Daoy (cell line): ENCODE measurements at places on chromosomes 11 and 22.
A peak's percentile ranks its signal among the peaks of the same experiment; 100 is the strongest.

DNA sequence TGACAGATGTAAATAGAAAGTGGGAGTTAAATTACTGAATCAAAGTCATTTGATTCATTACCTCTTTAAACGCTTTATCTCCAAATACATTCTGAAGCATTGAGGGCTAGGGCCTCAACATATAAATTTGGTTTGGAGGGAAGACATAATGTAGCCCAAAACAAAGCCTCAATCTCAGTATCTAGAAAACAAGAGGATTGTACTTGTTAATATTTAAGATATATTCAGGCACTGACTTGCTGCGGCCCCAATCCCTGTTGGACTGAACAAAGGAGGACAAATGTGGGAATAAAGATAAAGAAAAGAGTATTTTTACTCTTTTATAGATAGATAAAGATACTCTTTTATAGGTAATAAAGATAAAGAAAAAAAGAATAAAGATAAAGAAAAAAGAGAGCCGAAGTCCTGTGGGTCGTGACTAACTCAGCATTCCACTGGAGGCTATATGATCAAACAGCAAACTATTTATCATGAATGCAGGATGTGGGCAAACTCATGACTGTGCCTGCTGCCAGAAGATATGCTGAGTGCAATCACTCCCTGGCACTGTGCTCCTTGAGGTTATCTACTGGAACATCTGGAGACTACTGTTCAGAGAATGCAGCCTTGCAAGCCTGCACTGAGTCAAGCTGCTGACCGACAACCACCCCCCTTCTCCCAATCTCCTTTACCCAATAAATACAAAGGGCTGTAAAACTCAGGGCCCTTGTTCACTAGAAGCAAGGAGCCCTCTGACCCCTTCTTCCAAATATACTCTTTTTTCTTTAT lies 6.9 kb downstream of the OR10V1 start:
- peak; percentile 81 for DNase-seq

- DNase-seq: no peak
These were observed 10.0 kb downstream of the SIK2 start for GRCh38 chr11:111612224-111612623.

GRCh38 chr11:116885951-116886655 lies 48.7 kb upstream of the APOA1 start:
- DNase-seq: no peak

- peak; percentile 95 for DNase-seq
These were observed 119.9 kb downstream of the CTTN start for GRCh38 chr11:70517988-70518907.

DNA sequence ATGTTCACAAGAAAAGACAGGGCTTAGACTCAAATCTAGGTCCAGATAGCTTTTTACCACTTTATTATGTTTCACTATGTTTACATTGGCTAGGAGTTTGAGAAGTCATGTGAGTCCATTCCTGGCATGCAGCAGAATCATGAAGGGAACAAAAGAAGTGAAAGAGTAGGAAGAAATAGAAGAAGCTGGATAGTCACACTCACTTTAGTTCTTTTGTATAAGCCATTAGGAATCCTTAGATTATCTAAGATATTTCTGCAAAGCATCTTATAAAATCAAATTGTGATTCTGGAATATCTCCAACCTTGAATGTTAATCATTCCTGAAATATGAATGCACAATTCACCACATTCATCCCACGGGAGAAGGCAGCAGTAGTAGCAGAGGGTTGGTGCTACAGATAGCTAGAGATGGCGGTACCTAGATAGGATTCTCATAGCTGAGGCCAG lies 31.9 kb downstream of the MAML2 start:
- peak; percentile 57 for DNase-seq

DNA sequence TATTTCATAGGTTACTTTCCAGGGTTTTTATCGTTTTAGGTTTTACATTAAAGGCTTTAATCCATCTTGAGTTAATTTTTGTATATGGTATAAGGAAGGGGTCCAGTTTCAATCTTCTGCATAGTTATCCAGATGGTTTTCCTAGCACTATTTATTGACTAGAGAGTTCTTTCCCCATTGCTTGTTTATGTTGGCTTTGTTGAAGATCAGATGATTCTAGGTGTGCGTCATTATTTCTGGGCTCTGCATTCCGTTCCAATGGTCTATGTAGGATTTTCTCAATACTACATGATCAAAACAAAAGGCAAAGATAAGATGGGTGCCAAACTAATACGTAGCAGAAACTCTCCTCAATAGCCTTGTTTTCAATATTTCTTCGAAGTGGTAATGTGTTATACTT lies 14.3 kb upstream of the RIC3 start:
- no peak for DNase-seq

DNA sequence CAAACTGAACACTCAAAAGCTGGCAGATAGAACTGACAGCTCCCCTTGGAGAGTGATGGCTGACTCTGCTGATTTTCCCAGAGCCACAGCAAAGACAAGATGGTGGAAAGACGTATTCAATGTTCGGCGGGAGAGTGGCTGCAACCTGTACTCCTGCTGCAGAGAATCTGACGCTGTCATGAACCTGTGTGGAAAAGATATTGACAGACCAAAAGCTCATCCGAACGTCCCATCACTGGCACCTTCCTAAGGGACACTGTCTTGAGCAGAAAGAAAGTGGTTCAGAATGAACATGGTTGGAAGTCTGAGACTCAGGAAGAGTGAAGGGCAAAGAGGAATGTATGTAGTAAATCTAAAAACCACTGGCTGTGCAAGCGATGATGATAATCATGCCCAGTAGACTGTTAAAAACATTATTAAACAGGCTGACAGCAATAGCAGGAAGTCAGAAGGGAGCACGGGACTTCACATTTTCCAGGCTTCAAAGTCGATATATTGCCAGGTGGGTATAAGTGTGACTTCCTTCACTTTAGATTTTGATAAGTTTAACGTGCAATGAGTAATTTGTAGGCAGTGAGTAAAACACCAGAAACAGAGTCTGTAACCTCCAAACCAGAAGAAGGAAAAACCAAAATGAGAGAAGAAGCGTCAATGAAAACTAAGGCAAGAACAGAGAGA lies 6.2 kb upstream of the IL17REL start:
- DNase-seq: no peak

- no peak for DNase-seq
These were observed 56.0 kb downstream of the LIF start for GRCh38 chr22:30190574-30190973.

DNA sequence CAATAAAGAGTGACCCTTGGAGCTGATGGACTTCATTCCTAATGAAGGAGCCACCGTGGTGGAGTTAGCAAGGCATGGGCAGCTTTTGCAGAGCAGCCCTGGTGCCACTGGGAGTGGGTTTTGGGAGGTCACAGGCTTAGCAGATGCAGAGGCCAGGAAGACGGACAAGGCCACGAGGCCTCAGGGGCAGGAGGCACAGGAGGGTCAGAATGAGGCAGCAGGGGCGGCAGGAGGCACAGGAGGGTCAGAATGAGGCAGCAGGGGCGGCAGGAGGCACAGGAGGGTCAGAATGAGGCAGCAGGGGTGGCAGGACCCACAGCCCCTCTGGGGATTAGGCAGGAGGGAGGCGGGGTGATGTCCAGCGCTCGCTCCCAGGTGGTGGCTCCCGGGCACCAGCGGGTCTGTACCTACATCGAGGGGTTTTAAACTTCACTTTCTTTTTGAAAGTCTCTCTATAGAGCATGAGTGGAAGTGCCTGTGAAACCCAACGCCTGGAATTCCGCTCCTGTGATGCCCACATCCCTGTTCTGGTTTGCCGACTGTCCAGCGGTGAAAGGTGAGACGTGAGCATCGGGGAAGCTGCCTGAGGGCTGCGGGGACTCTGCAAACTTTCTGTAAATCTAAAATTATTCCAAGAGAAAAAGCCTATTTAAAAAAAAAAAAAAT lies 521.6 kb downstream of the BRD1 start:
- DNase-seq: no peak

DNA sequence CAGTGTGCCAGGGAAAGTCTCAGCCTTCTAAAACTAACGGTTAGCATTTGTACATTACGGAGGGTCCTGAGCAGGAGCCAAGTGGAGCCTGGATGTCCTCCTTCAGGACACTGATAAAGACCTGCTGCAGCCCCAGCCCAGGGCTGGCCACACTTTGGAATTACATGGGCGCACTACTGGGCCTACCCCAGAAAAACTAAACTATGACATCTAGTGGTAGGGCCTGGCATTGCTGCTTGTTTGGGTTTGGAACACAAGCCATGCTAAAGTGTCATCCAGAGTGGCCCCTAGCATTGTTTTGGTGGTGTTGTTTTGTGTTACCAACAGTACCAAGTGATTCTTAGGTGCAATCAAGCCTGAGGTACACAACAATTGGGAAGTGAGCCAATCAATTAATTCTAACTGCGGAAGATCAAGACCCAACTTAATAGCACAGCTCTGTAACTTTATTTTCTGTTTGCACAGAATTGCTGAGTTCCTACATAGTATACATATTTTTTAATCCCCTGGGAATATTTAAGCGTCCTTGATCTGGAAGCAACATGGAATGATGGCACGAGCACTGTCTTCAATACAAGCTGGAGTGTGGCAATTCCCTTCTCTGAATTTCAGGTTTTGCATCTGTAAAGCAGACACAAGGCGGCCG lies 340.7 kb downstream of the LARGE1 start:
- DNase-seq: peak; percentile 48

GRCh38 chr11:124699547-124699946 lies 25.8 kb downstream of the SPA17 start:
- DNase-seq: no peak

DNA sequence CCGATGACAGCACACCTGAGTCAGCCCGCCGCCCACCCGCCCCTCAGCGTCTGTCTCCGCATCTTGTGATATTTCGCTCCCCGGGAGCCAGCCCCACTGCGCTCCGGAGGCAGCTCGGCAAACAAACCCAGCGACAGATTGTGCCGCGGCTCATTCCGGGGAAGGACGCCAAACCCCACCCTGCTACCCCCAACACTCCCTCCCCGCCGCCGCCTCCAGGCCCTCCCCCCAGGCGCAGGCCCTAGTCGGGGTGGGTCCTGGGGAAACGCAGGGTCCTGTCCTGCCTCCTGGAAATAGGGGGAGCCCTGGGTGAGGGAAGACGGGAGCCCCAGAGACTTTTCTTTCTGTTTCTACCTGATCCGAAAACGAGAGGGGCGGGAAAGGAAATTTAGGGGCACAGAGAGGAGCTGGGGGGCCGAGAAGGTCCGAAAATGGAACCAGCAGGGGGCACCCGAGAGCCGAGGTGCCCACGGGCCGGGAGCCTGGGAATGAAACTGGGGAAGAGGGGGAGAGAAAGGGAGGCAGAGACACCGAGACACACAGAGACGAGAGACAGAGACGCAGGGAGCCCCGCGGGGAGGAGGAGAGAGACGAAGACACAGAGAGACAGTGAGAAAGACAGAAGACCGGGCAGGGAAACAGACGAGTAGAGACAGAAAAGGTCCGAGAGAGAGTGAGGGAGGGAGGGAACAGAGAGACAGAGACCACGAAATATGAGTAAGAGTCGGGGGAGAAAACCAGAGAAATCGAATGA lies 1.7 kb upstream of the RTN4RL2 start:
- peak; percentile 72 for DNase-seq

DNA sequence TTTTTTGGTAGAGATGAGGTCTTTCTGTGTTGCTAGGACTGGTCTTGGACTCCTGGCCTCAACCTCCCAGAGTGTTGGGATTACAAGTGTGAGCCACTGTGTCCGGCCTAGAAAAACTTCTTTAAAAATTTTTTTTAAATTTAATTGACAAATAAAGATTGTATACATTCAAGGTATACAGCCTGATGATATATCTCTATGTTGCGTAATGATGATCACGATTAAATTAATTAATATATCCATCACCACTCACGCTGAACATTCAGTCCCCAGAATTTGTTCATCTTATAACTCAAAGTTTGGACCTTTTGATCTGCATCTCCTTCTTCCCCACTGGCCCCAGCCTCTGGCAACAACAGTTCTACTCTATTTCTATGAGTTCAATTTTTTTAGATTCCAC lies 27.2 kb downstream of the VSTM5 start:
- no peak for DNase-seq

GRCh38 chr11:33016654-33017053 lies 976 bp downstream of the DEPDC7 start:
- DNase-seq: no peak

DNA sequence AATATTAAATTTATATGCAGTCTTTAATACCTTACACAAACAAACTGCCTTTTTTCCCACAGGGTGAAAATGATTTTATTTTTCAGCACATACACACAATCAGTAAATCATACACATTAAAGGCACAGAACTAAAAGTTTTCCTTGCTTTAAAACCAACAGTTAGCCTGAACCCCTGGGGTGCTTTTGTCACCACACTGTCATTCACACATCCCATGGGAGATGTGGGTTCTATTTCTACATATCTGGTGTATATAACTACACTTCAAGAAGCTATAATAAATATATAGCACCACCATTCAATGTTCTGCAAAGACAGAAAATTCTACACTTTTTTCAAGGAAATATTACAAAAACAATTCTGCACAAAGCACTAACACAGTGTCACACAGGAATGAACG lies 197.0 kb downstream of the GUCY1A2 start:
- no peak for DNase-seq

GRCh38 chr11:59429924-59430516 lies 3.8 kb upstream of the OR5A2 start:
- DNase-seq: peak; percentile 28

- DNase-seq: peak; percentile 44
These were observed 36.1 kb downstream of the ME3 start for GRCh38 chr11:86636275-86636674.

DNA sequence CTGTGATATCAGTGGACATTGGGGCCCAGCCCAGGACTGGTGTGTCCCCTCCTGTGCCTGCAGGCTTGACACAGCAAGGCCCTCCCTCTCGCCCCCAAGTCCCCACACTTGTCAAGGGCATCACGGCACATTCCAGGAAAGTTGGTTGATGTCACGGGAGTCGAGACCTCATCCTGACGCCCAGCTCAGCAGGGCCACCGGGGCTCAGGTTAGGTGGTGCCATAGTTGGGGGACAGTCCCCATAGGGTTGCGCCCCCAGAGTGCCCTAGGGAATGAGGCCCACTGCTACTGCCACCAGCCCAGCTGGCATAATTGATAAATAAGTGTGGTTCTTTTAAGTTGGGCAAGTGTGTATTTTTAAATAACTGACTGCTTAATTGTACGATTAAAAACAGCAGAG lies 28.3 kb upstream of the GRAMD4 start:
- no peak for DNase-seq

DNA sequence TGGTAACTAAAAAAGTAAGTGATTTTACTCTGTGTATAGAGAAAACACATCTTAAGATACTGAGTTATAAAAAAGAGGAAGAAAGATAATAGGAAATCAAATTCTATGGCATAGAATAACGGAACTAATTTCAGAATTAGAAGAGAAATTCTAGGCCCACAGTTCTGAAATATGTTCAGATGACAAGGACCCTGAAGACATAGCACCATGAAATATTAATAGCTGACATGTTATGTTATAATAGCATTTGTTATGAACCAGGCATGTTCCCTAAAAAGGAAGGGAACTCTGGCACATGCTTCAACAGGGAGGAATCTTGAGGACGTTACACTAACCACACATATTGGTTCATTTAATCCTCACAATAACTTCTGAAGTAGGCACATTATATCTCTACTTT lies 32.7 kb downstream of the PRDM10 start:
- DNase-seq: no peak

- peak; percentile 17 for DNase-seq
These were observed 19.8 kb downstream of the PTDSS2 start for GRCh38 chr11:469684-470560.

- peak; percentile 53 for DNase-seq
These were observed 104.1 kb upstream of the E2F8 start for GRCh38 chr11:19344661-19345518.

- no peak for DNase-seq
These were observed 10.0 kb downstream of the MUC5B start for GRCh38 chr11:1232883-1233321.

- DNase-seq: no peak
These were observed 234.8 kb downstream of the CASP12 start for GRCh38 chr11:104663190-104664140.

- no peak for DNase-seq
These were observed 63.0 kb downstream of the RPL27A start for GRCh38 chr11:8745431-8746253.
